Natural killer cell (primary cell): ENCODE measurements at places on chromosomes 7 and 10. TPM values are rescaled to one million over a fixed set of nuclear protein-coding genes. Genes with fewer than 3 reads are reported as not detected.

- no peak for DNase-seq
Measured at GRCh38 chr10:116168745-116169144, 104.3 kb downstream of the GFRA1 start.

- DNase-seq, result no peak
Measured at GRCh38 chr10:96242822-96243221, 28.5 kb downstream of the BLNK start.

GRCh38 chr7:22027475-22027874 lies 81.8 kb upstream of the CDCA7L start:
- DNase-seq, result no peak

- DNase-seq, result no peak
Measured at GRCh38 chr10:99709480-99710229, 22.3 kb downstream of the COX15 start.

The PNLIPRP3 gene
- total RNA-seq, result not detected

The OR2A14 gene
- not detected for total RNA-seq

DNA sequence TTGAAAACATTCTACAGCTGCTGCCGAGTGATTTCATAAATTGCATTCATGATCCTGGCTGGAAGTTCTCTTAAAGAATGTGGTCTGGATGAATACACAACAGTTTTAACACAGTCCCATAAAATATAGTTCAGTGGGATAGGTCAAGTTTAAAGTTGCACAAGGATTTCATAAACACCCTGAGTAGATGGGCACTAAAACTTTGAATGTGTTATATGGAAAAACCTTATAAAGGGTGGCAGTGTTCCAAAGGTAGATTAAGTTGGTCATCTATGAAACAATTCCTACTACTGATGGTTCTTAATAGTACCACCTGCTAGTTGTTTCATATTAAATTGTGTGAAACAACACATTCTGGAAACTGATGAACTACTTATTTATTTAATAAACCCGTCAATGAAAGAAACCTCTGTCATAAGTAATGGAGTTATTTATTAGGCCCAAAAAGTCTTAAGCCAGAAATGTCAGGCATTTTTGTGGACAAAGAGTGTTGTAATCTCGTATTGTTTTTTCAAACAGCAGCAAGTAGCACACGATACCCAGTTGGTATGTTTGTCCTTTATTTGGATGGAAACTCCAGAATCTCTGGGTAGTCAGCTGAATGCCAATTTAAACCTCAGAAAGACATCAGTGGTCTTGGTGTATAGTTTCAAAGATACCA lies 14.3 kb upstream of the RPA3 start:
- no peak for DNase-seq

DNA sequence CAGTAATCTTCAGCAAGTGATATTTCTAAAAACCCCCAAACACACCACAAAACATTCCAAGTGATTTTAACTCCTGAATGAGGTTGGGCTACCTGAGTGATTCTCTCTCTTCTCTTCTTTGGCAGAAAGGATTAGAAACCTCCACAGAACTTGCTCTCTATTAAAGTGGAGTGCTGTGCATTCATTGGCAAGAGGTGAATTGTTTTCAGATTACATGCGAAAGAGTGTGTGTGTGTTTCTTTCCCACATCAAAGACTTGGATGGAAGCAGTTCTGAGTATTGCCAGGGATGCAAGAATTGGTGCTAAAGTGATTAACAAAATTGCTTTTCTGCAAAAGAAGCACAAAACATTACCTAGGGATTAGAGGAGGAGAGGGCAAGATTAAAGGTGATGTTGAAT lies 13.1 kb upstream of the FBXW4 start:
- no peak for DNase-seq

The DUSP5 gene
- total RNA-seq, result 98.9 TPM

GRCh38 chr7:1050956-1051690 lies 6.8 kb downstream of the GPR146 start:
- DNase-seq, result no peak

The CDNF gene
- 2.2 TPM for total RNA-seq

DNA sequence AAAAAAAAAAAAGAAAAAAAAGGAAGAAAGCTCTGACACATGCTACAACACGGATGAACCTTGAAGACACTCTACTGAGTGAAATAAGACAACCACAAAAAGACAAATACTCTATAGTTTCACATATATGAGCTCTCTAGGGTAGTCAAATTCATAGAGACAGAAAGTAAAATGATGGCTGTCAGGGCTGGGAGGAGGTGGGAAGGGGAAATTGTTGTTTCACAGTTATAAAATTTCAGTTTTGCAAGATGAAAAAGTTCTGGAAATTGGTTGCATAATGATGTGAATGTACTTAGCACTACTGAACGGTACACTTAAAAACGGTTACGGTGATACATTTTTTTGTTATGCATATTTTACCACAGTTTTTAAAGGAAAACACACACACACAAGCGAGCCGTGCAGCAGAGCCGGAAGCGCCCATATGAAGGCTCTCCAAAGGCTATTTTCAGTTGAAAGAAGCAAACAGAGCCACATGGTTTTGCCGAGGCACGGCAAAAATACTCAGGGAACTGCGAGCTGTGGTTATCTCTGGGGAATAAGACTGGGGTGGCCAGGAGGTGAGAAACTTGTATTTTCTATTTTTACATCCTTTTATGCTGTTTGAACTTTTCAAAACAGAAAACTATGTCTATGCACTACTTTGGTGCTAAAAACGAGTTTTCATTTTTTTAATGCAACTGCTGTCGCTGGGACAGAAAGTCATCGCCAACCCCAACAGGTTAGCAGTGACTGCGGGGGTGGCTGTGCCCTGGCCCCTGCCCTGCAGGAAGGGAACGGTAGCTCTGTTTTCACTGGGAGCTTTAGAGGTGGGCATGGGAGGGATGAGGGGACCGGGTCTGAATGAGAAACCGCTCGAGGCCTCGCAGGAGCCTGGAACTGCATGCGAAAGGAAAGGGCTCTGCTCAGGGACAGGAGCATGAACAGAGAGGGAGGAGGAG lies 132.9 kb downstream of the OAT start:
- no peak for DNase-seq

The ZNF804B gene
- total RNA-seq, result not detected

DNA sequence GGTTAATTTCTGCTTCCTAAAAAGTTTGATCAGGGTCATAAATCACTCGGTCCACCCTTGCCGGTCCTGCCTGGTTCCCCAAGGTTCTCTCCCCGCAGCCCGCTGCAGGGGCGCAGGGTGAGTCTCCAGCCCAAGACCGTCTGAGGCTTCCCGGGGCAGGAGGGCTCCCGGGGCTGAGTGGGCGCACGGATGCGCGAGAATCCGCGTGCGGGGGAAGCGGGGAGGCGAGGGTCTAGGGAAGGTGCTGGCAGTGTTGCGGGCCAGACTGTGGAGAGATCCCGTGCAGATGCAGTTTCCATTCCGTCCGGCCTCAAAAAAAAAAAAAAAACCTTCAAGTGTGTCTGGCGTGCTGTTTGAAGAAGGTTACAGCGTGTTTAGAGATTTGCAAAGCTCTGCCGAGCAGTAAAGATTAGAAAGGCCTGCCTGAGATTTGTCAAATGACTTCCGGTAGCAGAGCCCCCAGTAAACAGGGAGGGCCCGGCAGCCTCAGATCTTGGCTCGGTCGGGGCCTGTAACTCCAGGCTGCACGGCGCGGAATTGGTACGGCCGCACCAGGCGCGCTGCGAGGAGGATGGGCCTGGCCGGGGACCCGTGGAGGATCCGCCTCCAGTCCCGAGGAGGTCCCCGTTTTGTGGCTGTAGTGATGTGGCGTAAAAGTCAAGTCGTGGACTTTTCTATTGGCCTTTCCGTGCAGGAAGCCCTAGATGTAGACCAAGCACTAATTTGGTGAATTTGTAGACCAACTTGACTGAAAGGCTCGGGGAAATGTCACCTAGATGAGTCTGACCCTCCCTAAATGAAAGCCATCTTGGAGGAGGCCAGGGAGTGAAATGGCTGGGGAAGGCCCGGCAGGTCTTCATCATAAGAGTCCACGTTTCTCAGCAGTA lies 293.2 kb upstream of the NFE2L3 start:
- no peak for DNase-seq

DNA sequence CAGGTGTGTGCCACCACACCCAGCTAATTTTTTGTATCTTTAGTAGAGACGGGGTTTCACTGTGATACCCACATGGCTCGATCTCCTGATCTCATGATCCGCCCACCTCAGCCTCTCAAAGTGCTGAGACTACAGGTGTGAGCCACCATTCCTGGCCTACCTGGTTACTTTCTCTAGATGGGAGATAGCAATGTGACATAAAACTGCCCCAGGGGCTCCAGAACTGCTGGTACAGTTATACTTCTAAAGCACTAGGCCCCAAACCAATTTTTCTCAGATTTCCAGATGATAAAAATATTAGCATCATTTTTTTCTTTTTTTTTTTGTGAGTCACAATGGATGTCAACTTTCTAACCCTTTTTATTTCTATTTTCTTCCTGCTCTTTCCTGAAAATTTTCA lies 27.4 kb downstream of the ITGB8 start:
- DNase-seq, result no peak

DNA sequence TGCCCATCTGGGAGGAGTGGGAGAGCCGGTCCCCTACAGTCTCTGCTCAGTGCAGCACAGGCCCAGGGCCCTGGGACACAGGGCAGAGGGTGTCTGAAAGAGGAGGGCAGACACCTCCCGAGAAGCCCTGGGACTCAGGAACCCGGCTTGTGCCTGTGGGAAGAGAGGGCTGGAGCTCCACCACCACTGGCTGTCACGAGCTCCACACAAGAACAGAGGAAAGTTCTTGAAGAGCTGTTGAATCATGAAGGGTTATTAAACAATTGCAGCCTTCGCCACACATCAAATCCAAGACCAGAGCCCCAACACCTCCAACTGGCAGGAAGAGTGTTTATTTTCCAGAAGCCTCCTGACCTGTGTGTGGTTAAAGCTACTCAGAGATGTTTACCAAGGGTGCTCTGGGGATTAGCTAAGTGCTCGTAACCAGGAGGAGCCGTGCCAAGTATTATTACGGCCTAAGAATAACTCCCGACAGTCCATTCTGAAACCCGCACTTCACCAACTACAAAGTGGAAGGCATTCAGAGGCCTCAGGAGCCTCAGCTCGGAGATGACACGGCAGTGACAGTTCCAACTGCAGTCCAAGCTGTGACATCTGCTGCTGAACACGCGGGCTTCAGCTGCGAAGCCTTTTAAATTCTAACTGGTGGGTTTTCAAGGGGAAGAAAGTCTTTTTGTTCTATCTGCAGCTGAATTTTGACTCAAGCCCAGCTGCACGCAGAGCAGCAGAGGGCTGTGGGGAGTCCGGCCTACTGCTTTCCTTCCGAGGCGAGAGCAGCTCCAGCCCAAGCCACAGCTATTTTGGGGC lies 75.1 kb downstream of the MAD1L1 start:
- no peak for DNase-seq

- DNase-seq, result no peak
Measured at GRCh38 chr10:74925291-74925690, 98.9 kb downstream of the KAT6B start.

GRCh38 chr7:10472115-10472514 lies 501.6 kb upstream of the PHF14 start:
- no peak for DNase-seq

- DNase-seq, result peak; percentile 29
Measured at GRCh38 chr7:149422914-149423301, 38.0 kb downstream of the ZNF777 start.

The PAPSS2 gene
- total RNA-seq, result 0.13 TPM

DNA sequence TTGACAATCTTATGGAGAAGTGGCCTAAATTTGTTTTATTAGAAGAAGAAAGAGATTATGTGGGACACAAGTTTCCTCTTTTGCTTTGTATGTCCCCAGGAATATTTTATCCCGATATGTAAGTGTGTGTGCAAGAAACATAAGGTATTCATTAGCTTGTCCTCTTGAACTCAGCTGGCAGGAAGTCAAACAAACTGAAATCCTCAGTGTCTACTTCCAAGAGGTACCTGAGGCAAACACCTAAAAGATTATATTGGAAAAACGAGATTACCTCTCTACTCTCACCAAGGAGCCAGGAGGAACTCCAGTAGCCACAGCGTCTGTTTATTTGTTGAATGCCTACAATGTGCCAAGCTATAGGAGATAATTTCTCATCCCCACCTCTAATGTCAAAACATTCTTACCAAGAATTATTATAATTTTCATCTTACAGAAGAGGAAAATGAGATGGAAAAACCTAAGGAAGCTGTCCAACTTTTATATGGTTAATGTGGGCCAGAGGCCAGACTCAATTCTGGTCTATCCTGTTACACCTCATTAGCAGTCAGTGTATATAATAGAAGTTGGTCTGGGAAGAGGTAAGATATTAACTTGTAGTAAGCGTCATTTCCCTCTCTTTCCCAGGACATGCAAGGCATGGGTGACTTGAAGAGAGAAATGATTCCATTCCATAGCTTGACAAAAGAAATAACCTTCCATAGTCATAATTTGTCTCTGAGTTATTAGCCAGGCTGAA lies 692.7 kb downstream of the MAGI2 start:
- DNase-seq, result no peak

The MACROH2A2 gene
- 1.4 TPM for total RNA-seq

DNA sequence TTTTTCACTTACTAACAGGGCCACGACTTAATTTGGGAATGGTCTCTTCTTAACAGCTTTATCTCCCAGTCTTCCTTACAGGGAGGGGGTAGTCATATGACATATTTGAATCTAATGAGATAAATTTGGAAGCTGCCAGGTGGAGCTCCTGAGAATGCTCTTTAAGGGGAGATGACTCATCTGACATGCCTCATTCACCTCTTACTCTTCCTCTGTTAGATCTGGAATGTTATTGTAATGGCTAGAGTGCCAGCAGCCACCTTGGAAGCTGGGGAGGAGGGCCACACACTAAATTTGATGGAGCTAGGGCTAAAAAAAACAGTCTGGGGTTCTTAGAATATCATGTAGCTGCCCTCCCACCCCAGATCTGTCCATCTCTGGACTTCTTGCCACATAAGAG lies 22.7 kb downstream of the HECW1 start:
- no peak for DNase-seq

- no peak for DNase-seq
Measured at GRCh38 chr7:19752020-19752419, 21.4 kb downstream of the TMEM196 start.

- no peak for DNase-seq
Measured at GRCh38 chr7:142812437-142813215, 41.9 kb downstream of the PRSS2 start.

- DNase-seq, result no peak
Measured at GRCh38 chr10:105989995-105990394, 1174.5 kb downstream of the SORCS1 start.

DNA sequence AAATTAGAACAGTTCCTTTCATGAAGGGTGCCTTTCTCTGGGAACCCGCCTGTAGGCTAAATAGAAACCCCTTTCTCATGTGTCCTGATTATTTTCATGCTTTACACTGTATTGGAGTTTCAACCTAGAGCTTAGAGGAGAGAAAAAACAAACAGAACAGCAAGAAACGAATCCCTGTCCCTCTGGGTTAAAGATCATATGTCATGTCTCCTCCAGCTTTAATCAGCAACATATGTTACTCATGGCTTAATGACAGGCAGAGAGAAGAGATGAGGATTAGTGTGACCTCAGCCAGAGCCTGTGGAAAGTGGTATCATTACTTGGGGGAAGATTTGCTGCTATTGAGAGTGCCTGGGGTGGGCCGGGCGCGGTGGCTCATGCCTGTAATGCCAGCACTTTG lies 32.1 kb downstream of the CRCP start:
- DNase-seq, result no peak

DNA sequence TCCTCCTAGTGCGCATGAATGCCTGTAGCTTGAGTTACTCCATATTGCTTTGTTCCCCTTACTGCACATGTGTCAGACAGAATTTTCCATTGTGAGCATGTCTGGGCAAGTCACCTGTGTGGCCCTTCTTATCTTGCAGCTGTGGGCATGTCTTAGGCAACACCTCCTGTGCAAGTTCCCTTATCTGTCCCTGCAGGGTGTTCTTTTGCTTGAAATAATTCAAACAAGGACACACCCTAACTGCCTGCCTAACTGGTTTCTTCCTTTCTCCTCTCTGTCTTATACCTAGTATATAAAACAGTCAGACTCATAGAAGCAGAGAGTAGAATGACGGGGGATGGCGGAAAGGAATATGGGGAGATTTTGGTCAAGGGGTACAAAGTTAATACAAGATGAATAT lies 421.1 kb upstream of the SORCS1 start:
- DNase-seq, result no peak
